ENCODE measurements at places on chromosomes 2 and 18. TPM values are rescaled to one million over a fixed set of nuclear protein-coding genes. Genes with fewer than 3 reads are reported as not detected.
A peak's percentile ranks its signal among the peaks of the same experiment; 100 is the strongest.

GRCh38 chr2:88071365-88071764 lies 3.7 kb downstream of the SMYD1 start:
- H3K36me3 ChIP-seq, result no peaks in the 10 kb centered on the region
- DNase-seq, result no peak
- H3K27me3 ChIP-seq, result no peaks in the 10 kb centered on the region
- H3K4me3 ChIP-seq, result peak overlapping the region; percentile 72
- H3K4me1 ChIP-seq, result peaks cover 29% of the 10 kb centered on the region

DNA sequence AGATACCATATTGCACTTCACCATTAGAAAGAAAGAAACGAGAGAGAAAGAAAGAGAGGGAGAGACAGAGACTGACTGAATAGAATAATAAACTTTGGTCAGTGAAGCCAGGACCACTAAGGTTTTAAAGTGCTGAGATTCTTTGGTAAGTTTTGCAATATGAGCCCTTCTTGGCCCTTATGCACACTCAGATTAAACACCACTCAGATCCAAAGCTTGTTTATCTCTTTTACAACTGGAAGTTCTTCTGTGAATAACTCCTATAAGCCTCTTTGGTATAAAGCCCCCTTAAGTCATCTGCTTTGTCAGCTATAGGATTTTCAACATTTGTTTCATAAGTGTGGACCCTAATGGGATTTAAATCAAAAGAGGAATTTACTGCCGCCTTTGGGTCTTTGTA lies 40.8 kb downstream of the PID1 start:
- H3K36me3 ChIP-seq, result no peaks in the 10 kb centered on the region
- H3K27me3 ChIP-seq, result no peaks in the 10 kb centered on the region
- DNase-seq, result no peak
- no peaks in the 10 kb centered on the region for H3K4me1 ChIP-seq
- H3K4me3 ChIP-seq, result no peak overlapping the region

GRCh38 chr2:168552450-168552856 lies 96.4 kb downstream of the CERS6 start:
- DNase-seq, result no peak
- H3K27ac ChIP-seq, result no peak overlapping the region

DNA sequence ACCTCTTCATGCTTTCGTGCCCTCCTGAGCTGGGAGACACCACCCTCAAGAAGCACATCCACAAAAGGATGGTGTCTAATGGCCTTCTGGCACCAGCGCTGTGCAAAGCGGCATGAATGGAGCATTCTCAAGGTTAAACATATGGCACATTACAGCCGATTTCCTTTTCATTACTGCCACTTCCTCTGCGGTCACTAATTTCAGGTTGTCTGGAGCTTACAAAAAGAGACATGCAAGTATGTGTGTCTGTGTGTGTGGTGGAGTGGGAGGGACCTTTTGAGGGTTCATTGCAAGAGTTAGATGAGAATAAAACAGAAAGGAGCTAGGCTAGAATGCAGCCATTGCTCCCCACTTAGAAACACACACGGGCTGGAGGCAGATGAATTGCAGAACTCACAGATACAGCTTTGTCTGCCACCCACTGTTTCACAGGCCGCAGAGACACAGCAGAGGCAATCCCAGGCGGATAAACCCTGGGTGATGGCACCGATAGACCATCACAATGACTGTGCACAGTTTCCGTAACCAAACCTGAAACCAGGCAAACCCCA lies 76.0 kb downstream of the TGIF1 start:
- no peaks in the 10 kb centered on the region for H3K36me3 ChIP-seq
- DNase-seq, result no peak
- H3K27ac ChIP-seq, result peak overlapping the region; percentile 74

GRCh38 chr2:164735309-164735919 lies 106.2 kb downstream of the COBLL1 start:
- no peaks in the 10 kb centered on the region for H3K27me3 ChIP-seq
- H3K27ac ChIP-seq, result no peak overlapping the region
- no peak for DNase-seq
- peaks cover 3% of the 10 kb centered on the region for H3K4me1 ChIP-seq
- no peak overlapping the region for H3K4me3 ChIP-seq

GRCh38 chr18:57434536-57435494 lies at the start of gene ONECUT2:
TSS of gene ONECUT2 (plus strand) at chr18:57435374. CDS start at chr18:57435717, 343 bp downstream.
- DNase-seq, result peak; percentile 90
- H3K36me3 ChIP-seq, result no peaks in the 10 kb centered on the region
- peaks cover 32% of the 10 kb centered on the region for H3K4me1 ChIP-seq
- peak within 1 kb of the TSS; percentile 66 for H3K4me3 ChIP-seq

- no peaks in the 10 kb centered on the region for H3K36me3 ChIP-seq
- H3K4me3 ChIP-seq, result no peak overlapping the region
- H3K4me1 ChIP-seq, result no peaks in the 10 kb centered on the region
- no peaks in the 10 kb centered on the region for H3K27me3 ChIP-seq
- no peak for DNase-seq
Measured at GRCh38 chr2:78614726-78615125, 410.8 kb upstream of the REG3G start.

DNA sequence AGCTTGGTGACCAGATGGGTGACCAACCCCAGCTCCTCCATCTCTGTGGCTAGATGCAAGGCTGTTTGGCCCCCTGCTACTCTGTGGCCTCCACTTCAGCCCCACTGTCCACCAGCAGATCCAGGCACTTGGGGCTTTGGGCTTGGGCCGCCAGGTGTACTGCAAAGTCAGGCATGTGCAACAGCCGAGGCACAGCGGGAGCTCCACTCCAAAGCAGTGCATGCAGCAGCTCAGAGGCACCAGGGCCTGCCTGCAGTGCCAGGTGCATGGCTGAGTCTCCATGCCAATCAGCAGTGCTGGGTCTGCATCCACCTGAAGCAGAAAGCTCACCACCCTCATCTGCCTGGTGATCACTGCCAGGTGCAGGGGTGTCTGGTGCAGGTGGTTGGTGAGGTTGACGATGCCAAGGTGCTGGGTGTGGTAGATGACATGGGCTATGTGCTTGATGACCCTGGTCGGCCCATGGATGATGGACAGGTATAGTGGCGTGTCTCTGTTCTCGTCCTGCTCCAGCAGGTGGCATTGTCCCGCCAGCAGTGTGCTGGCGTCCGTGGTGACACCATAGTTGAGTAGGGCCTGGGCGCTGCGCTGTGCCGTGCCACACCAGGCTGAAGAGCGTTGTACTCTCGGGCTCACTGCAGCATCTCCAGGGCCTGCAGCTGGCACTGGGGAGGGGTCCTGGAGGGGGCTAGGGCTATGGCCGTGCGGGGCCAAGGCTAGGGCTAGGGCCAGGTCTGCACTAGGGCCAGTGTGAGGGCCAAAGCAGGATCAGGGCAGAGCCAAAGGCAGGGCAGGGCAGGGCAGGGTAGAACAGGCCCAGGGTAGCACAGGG lies 1.0 kb upstream of the ANKRD62 start:
- H3K4me1 ChIP-seq, result peaks cover 4% of the 10 kb centered on the region
- H3K27me3 ChIP-seq, result no peaks in the 10 kb centered on the region
- no peak for DNase-seq
- no peak overlapping the region for H3K27ac ChIP-seq
- H3K36me3 ChIP-seq, result no peaks in the 10 kb centered on the region

- no peak for DNase-seq
- H3K4me3 ChIP-seq, result no peak overlapping the region
- H3K27ac ChIP-seq, result no peak overlapping the region
- H3K36me3 ChIP-seq, result no peaks in the 10 kb centered on the region
- no peaks in the 10 kb centered on the region for H3K4me1 ChIP-seq
- no peaks in the 10 kb centered on the region for H3K27me3 ChIP-seq
Measured at GRCh38 chr18:8232791-8233190, 376.4 kb upstream of the RAB12 start.

- H3K4me1 ChIP-seq, result no peaks in the 10 kb centered on the region
- no peak overlapping the region for H3K27ac ChIP-seq
- no peak for DNase-seq
- no peaks in the 10 kb centered on the region for H3K27me3 ChIP-seq
Measured at GRCh38 chr2:212546669-212547068, 8.1 kb upstream of the ERBB4 start.

DNA sequence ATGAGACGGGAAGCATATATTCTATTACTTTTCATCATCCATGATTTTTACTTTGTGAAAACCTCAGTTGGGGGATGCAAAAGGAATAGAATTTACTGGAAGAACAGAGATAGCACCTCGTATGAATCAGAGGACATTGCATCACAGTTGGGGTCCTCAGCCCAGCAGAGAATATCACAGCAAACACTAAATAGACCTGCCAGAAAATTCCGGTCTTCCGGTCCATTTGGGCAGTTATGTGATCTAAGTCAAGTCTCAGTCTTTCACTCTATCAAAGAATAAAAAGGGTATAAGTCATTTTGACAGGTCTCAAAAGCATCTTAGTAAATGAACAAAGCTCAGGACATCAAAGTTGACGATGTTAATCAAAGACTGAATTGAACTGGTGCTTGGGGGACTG lies 1100.6 kb downstream of the DPP10 start:
- H3K4me3 ChIP-seq, result no peak overlapping the region
- no peaks in the 10 kb centered on the region for H3K36me3 ChIP-seq
- no peak overlapping the region for H3K27ac ChIP-seq
- no peak for DNase-seq

DNA sequence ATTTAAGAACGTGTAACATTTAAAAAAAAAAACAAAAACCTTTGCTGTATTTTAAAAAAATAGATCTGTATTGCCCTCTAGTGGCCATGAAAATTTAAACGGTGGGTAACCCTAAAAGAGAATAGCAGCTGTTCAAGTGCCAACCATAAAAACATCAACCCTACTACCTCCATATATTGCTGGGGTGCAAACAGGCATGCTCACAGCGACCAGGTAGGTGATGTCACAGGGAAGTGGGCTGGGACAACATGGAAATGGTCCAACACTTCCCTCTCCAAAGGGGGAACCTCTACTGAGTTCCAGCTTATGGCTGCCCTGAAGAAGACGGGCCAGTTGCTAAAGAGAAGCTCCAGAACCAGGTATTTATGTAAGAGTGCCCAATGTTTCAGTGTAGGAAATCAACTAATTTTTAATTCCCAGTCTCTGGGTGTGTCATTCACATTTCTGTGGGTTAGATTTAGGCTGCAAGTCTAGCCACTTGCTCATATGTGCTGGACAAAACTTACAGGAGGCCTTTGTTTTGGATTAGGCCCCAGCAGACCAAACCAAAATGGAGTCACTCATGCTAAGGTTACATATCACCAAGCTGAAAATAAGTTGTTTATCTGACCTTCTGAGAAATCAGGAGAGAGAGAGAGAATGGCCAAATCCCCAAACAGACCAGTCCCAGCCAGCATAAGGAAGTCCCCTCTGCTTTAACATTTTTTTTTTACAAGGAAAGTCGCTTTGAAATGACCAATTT lies 54.5 kb downstream of the SKA1 start:
- no peak overlapping the region for H3K4me3 ChIP-seq
- H3K36me3 ChIP-seq, result no peaks in the 10 kb centered on the region
- no peak overlapping the region for H3K27ac ChIP-seq
- no peaks in the 10 kb centered on the region for H3K27me3 ChIP-seq
- H3K4me1 ChIP-seq, result no peaks in the 10 kb centered on the region

GRCh38 chr2:85166021-85166420 lies 32.8 kb downstream of the TCF7L1 start:
- peaks cover 49% of the 10 kb centered on the region for H3K4me1 ChIP-seq
- H3K27ac ChIP-seq, result no peak overlapping the region
- no peak for DNase-seq
- H3K27me3 ChIP-seq, result no peaks in the 10 kb centered on the region
- no peak overlapping the region for H3K4me3 ChIP-seq

GRCh38 chr2:102657770-102658169 lies 38.4 kb downstream of the SLC9A2 start:
- no peaks in the 10 kb centered on the region for H3K27me3 ChIP-seq
- DNase-seq, result no peak
- H3K4me3 ChIP-seq, result no peak overlapping the region

GRCh38 chr2:217326238-217327022 lies 466.6 kb upstream of the TNP1 start:
- H3K4me3 ChIP-seq, result no peak overlapping the region
- peaks cover 18% of the 10 kb centered on the region for H3K4me1 ChIP-seq
- no peak overlapping the region for H3K27ac ChIP-seq
- H3K36me3 ChIP-seq, result no peaks in the 10 kb centered on the region
- DNase-seq, result no peak

DNA sequence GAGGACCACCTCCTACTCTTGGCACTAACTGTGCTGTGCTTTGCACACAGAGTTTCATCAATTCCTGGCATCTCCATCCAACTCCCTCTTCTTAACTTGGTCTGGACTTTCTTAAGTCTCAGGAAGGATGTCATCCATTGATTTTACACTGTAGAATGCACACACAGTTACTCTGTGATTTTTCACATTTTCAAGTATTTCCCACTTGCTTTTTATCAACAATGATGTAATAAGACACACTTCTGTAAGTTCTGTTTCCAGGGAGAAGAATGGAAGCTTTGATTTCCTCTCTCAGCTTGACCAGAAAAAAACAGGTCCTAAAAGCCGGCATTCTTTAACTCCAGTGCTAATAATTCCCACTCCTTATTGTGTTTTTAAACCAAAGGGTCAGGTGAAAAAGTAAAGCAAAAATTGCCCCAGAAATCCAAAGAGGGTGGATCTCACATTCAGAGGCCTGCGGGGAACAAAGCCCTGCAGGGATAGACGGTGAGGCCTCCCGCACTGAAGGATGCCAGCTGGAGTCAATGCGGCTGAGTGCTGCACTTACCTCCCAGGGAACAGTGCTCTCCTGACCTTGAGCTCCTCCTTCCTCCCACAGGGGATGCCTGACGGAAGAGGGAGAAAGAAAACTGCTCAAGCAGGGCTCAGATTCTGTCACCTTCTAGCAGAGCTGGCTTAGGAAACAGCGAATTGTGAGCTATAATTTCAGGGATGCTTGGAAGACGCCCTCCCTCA lies 83.1 kb downstream of the PDCL3 start:
- H3K27me3 ChIP-seq, result no peaks in the 10 kb centered on the region
- no peaks in the 10 kb centered on the region for H3K4me1 ChIP-seq
- H3K36me3 ChIP-seq, result no peaks in the 10 kb centered on the region
- H3K4me3 ChIP-seq, result no peak overlapping the region
- no peak overlapping the region for H3K27ac ChIP-seq

DNA sequence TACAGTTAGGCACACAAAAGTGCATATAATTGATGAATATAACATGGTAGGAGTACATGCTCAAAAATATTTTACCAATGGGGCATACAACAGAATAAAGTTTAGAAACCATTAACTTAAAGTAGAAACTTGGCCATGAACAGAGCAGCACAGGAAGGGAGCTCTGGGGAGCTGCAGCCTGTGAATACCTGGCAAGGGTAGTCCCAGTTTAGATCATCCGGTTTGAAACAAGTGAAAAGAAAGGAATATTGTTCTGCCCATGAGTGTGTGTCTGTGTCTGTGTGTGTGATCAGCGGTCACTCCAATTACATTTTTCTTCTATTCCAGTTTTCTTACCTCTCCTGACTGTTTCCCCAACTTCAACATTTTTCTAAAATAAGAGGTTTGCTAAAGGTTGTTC lies 233.0 kb downstream of the ALK start:
- H3K4me1 ChIP-seq, result no peaks in the 10 kb centered on the region
- H3K36me3 ChIP-seq, result no peaks in the 10 kb centered on the region
- H3K27me3 ChIP-seq, result no peaks in the 10 kb centered on the region
- no peak overlapping the region for H3K27ac ChIP-seq
- H3K4me3 ChIP-seq, result no peak overlapping the region

ST3GAL5 gene
- total RNA-seq, result 7.9 TPM

SERPINB12 gene
- not detected for total RNA-seq

TMEM17 gene
- total RNA-seq, result 0.79 TPM

C2orf78 gene
- total RNA-seq, result not detected

CNGA3 gene
- not detected for total RNA-seq
